ENCODE measurements at places on chromosomes 2 and 18.

GRCh38 chr2:209900638-209901037, 101.8 kb upstream of the RPE start:
- DNase-seq: no peak

DNA sequence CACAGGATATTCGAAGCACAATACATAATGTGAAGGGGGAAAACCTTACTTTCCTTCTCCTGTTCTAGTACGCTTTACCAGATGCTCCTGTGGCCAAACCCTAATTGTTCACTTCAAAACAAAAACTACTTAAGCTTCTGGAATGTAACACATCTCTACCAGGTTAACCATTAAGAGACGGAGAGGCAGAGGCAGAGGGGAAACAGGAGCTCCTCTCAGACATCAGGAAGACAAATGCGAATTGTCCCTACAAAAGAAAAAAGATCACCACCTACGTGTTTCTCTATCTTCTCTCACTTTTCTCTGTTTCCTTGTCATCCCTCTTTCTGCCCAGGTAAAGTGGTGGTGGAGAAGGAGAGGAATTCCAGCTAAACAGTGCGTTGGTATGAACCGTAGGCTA, 266.8 kb downstream of the NRXN1 start:
- DNase-seq: no peak

- DNase-seq: no peak
Measured at GRCh38 chr2:232477751-232478510, 9.7 kb downstream of the ECEL1 start.

DNA sequence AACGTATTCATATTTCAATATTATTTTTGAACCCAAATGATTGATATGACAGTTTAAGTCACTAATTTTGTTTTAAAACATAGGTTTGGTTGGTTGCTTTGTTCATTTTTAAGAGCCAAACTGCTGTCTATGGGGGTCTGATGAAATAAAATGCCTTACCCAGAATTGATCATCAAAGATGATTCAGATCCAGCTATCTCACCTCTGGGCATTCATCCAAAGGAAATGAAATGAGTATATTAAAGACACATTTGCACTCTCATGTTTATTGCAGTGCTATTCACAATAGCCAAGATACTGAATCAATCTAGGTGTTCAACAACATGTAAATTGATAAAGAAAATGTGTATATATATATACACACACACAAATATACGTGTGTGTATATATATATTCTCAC, 326.9 kb upstream of the GULP1 start:
- no peak for DNase-seq

GRCh38 chr2:148943097-148943496, 68.1 kb downstream of the KIF5C start:
- no peak for DNase-seq

DNA sequence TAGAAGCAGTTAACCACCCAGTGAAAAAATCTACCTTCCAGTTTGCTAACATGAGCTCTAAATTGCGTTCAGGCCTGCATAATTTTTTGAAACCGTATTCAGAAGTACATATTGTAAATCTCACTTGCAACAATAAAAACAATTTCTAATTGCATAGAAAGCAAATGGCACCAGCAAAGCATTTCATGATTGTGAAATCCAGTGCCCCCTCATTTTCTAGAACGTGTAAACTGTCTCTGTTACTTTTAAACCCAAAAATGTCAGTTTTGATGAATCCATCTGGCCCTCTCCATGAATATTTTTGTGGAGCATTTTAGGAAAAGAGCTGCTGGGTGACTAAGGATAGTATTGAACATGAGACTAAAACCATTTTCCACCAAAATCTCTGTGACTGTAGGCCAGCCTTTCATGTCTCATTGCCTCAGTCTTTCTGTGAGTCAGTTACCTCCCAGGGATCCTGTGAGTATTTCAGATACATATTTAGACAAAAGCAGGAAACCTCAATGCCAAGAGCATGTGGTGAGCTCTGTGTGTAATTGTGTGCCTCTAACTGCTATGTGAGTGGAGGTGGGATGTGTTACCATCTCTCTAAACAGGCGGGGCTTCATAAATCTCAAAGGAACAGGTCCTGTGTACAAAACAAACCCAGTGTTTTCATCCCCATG, 477.8 kb upstream of the DCC start:
- no peak for DNase-seq

- DNase-seq: no peak
Measured at GRCh38 chr2:234686088-234686890, 189.4 kb upstream of the ARL4C start.

- peak; percentile 28 for DNase-seq
Measured at GRCh38 chr2:28895189-28895893, 874 bp downstream of the WDR43 start.

GRCh38 chr18:48408727-48409590, at the start of gene ZBTB7C:
Gene ZBTB7C, minus strand, starts transcription at chr18:48409383.
- no peak for DNase-seq

- DNase-seq: no peak
Measured at GRCh38 chr2:54455563-54456361, at the start of gene SPTBN1. Gene SPTBN1, plus strand, starts transcription at chr2:54456327. Its CDS starts 70,092 bp downstream, at chr2:54526419.

GRCh38 chr2:98835831-98836385, 100.1 kb downstream of the CRACDL start:
- no peak for DNase-seq

DNA sequence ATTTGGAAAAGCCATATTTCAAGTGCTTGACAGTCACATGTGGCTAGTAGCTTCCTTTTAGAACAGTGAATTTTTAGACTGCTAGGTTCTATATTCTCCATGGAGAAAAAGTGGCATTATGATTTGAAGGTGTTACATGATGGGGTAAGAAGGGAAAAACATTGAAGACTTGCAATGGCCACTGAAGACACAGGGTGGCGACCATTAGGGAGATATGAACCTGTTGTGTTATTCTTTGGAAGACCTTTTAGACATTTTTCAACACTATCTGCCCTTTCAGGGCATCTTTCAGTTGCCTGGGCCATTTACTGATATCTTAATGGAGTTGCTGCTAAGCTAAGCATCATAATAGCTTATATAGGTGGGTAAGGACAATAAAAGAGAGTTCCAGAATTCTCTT, 1387.2 kb downstream of the SUCLG1 start:
- DNase-seq: no peak

GRCh38 chr18:35948080-35948479, 24.4 kb upstream of the RMP24 start:
- DNase-seq: no peak

- DNase-seq: no peak
Measured at GRCh38 chr2:120885749-120886148, 150.1 kb downstream of the GLI2 start.

DNA sequence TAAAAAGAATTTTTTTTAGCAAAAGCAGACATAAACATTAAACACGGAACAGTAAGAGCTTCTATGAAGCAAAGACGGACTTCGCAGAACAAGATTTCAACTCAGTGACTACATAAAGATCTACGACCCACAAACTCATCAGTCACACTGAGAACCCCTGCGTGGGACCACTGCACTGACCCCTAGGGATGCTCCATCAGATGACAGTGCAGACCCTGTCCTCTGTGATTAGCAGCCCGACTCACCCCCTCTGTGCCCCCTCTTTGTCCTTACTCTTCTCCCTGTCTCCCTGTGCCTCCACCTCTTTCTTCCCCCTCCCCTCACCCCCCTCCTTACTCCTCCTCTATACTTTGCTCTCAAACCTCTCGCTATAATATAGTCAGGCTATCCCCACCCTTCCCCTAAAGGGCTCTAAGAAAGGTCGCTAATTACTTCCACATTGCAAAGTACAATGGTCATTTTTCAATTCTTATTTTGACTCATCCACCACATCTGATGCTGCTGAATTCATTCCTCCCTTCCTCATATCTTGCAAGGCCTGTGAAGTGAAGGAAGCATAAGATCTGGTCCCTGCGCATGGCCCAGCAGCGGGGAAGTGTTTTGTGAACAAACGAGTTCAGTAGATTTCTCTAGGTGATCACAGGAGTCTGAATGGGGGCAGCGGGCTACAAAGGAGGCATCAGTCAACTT, 89.3 kb downstream of the CABYR start:
- no peak for DNase-seq

GRCh38 chr18:48597671-48598070, 58.8 kb downstream of the CTIF start:
- no peak for DNase-seq

DNA sequence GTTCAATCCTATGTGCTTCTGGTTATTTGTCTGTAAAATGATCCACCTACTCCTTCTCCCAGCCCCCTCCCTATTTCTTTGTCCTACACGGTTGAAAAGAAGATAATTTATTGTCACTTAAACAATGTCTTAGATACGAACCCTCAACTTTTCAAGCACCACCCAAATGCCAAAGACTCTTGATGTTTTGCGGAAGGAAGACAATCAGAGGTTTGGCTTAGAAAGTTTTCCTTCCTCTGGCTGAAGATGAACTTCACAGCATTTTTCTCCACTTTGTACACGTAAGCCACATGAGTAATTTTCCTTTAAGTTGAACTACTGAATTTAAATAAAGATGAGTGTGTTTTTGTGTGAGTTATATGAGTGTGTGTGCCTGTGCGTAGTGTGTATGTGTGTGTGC, 25.5 kb upstream of the SLC8A1 start:
- DNase-seq: no peak

DNA sequence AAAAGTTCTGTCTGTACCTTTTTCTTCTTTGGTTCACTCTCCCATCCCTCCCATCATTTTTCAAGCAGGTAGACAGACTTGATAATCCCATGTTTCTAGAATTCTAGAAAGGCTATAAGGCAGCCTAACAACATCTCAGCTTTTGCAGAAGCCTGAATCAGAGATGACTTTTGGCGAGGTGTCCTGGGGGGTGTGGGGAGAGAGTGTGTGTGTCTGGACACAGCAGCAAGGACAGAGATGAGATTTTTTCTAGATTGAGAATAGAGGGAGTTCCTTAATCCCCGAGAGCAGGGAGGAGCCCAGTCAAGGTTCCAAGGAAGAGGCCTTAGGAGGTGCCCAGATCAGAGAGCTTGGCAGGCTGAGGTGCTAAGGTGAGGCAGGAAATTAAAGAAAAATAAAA, 22.0 kb upstream of the LAPTM4A start:
- no peak for DNase-seq

GRCh38 chr18:34493566-34494358, 216.3 kb upstream of the DTNA start:
- DNase-seq: no peak

DNA sequence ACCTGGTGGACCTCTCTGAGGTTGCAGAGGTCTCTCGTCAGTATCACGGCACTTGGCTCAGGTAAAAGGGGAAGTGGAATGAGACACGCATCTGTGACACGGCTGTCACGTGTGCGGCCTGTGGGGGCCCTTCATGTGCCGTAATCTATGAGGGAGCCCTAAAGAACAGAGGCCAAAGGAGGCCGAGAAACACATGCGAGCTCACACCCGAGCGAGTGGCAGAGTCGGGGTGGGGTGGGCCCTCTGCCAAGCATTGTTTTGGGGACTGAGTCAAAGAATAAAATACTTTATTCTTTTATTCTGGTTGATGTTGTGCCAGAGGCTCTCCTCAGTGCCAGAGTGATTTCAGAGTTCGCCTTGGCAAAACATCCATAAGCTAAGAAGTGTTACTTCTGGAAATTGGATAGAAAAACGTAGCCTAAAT, 43.3 kb downstream of the PLB1 start:
- no peak for DNase-seq

GRCh38 chr2:63880625-63881024, 38.9 kb downstream of the UGP2 start:
- no peak for DNase-seq

DNA sequence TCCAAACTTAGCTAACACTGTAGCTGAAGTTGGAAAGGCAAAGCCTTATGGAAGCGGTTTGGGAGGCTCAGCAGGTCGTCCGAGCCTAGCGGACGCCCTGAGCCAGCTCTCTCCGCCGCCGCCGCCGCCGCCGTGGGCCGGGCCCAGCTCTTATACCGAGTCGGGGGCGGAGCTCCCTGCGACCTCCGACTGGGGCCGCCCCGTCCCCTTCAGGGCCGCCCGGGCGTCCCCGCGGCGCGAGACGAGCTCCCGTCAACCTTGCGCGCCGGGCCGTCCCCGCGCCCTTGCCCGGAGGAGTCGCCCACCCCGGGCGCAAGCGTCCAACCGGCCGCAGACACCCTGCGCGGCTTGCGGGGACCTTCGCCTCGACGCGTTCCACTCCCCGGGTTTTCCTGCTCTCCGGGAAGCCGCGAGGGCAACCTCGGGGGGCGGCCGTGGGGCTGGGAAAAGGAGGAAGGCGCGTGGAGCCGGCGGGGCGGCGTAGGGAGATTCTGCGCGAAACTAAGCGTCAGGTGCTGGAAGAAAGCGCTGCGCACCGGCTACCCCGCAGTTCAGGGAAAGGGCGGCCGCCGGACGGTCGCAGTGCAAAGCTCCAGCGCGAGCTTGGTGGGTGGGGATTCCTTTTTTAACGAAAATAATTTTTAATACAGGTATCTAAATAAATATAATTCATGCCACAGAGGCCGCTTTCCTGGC, at the start of gene SLC40A1:
SLC40A1 (minus strand) TSS at position 129 of the 696 bp plus-strand sequence. CDS start 326 bp downstream, outside the sequence.
- peak; percentile 42 for DNase-seq

DNA sequence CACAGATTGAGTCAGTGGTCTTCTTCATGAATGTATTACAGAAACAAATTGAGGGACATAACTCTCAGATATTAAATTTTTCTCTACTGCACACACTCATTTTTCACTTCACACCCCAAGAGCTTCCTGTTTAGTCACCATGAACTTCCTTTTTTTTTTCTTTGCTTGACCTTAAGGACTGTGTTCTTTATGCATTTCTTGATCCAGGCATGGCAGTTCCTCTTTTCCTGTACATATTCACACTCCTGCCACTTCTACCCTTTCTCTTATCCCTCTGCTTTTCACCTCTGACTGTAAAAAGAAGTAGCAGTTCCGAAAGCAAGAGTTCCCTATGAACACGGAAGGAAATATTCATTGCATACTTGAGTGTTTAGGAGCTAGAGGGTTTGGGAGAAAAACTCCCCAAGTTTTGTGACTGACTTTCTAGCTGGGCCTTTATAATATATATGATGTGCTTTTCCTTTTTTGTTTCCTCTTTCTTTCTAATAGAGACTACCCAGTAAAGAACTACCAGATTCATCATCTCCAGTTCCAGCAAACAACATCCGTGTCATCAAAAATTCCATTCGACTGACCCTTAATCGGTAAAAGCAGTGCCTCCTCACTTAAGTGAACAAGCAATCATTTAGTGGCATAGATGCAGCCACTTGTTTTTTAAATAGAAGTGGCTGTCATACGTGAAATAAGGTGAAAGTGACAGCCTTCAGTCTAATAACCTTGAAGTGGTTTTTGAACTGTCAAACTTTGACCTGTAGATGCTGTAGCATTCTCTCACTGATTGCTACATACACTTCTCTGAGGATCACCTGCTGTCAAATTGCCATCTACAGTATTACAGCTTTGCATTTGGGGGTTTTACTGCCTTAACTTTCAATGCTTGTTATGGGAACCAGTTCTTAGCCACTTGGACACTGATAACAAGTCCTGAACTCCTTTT, 40.8 kb downstream of the PAPOLG start:
- no peak for DNase-seq

- no peak for DNase-seq
Measured at GRCh38 chr2:32235315-32235714, 29.4 kb downstream of the NLRC4 start.
